Fibroblast of gingiva (primary cell): ENCODE measurements at places on chromosomes 12 and 14.

- DNase-seq = no peak
These were observed 411.1 kb upstream of the MDGA2 start for GRCh38 chr14:48086516-48086915.

GRCh38 chr14:101776344-101776743, 14.8 kb downstream of the PPP2R5C start:
- DNase-seq = no peak

DNA sequence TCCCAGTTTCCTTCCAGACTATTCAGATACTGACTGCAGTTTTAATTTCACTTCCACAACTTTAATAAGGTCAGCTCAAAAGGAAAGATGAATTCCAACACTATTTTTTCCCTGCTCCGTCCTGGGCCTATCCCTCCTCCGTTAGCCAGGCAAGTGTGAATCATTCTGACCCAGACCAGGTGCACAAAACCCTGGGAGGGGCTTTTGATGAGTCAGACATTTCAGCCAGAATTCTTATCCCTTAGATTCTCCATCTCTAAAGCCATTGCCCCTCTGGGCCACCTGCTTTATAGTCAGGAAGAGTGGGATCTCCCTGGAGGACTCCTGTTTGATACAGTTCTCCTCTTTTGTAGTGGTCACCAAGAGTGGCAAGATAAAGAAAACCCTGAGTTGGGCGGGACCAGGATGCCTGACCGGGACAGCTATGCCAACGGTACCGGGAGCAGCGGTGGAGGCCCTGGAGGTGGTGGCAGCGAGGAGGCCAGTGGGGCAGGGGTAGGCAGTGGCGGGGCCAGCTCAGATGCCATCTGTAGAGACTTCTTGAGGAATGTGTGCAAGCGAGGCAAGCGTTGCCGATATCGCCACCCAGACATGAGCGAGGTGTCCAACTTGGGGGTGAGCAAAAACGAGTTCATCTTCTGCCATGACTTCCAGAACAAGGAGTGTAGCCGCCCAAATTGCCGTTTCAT, 2.2 kb downstream of the ZC3H10 start:
- DNase-seq = no peak

DNA sequence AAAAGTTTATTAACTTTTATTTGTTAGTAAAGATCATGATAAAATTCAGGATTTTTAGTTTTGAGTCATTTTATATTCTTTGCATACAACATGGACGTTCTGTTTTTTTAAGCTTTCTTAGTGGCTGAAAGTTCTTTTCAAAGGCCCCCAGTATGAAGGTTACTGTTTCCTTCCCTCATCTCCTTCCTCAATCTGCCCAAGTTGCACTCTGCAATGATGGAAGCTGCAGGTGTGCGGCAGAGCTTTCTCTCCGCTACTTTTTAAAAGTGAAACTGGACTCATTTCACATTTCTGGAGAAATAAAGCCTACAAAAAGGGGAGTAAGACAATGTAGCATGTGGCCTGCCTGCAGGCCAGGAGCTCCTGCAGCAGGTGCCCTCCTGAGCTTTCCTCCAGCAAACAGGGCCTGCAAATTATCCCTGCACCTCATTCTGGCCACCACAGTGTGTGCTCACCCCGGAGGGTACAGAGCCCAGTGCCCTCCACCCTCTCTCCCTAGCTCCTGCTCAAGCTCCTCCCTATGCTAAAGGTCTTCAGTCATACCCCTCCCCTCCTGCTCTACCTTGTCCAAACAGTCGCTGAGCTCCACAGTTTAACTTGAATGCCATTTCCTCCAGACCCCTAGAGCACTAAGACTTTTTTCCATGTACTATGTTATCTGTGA, 78.9 kb downstream of the SETD3 start:
- no peak for DNase-seq

DNA sequence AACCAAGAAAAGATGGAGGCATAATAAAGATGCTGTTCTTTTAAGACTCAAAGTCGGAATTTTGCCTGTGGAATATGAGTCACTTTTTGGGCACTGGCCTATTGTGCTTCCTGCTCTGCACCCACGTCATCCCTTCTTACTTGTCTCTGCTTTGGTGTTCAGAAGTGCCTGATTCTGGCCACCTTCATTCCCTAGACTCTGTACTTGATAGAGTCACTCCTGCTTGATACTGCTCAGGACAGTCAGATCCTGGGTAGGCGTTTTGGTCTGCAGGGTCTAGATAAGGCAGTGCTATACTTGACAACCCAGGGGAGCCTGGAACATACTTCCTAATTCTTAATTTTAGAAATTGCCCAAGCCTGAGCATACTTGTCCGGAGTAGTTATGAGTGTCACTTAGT, 1.9 kb downstream of the LRRK2 start:
- DNase-seq = peak; percentile 84
